Immature natural killer cell (primary cell): ENCODE measurements at places on chromosomes 11 and 22. TPM values are rescaled to one million over a fixed set of nuclear protein-coding genes. Genes with fewer than 3 reads are reported as not detected.

Gene APOL5
- polyA plus RNA-seq, result not detected

DNA sequence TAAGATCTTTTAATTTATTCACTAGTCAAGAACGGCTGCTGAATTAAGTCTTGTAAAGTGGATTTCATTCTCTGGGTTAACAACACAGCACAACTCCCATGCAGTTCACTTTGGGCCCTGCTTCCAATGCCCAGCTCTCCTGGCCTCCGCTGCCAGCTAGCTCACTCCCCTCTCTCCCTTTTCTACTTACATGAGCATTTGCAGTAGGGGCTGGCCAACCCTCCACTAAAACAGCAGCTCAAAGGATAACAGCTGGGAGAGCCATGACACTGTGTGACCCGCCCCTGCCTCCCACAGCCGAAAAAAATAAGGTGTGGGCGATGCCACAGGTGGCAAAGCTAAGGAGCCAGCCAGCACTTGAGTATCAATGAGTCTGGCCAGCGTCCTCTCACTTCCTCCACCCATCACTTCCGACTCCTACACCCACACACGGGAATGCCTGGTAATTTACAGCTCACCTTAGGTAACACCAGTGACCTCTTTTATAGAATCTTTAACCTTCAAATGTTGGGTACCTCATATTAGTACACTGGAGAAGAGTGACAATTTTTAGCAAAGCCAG lies 56.8 kb downstream of the DGCR2 start:
- H3K27ac ChIP-seq, result no peak overlapping the region
- H3K27me3 ChIP-seq, result no peaks in the 10 kb centered on the region
- H3K36me3 ChIP-seq, result peaks cover 18% of the 10 kb centered on the region
- H3K4me3 ChIP-seq, result no peak overlapping the region
- DNase-seq, result no peak
- peaks cover 2% of the 10 kb centered on the region for H3K4me1 ChIP-seq

DNA sequence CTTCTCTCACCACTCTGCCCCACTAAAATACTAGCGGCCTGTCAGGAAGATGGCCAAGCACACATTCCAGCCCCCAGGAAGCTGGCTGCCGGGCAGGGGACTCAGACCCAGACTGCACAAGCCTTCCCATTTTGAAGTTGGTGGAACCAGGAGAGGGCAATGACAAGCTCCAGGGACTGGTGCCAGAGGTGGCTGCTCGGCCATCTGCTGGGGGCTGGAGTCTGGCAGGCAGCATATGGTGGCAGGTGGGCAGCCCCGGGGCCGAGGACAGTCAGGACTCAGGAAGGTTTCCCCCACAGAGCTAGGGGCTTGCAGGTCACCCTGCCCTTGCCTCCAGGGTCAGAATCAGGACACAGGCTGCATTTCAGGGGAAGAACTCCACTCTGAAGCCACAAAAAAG lies 22.6 kb downstream of the KCNJ5 start:
- H3K36me3 ChIP-seq, result no peaks in the 10 kb centered on the region
- H3K27ac ChIP-seq, result no peak overlapping the region
- peaks cover 34% of the 10 kb centered on the region for H3K27me3 ChIP-seq
- H3K4me3 ChIP-seq, result no peak overlapping the region

Gene RNF169
- polyA plus RNA-seq, result 0.21 TPM

- H3K36me3 ChIP-seq, result no peaks in the 10 kb centered on the region
- DNase-seq, result no peak
- H3K4me1 ChIP-seq, result peaks cover 22% of the 10 kb centered on the region
- peak overlapping the region; percentile 10 for H3K27ac ChIP-seq
- H3K4me3 ChIP-seq, result no peak overlapping the region
Measured at GRCh38 chr11:47955061-47955755, 25.2 kb upstream of the PTPRJ start.
